ENCODE measurements at places on chromosomes 3 and 15. TPM values are rescaled to one million over a fixed set of nuclear protein-coding genes. Genes with fewer than 3 reads are reported as not detected.

DNA sequence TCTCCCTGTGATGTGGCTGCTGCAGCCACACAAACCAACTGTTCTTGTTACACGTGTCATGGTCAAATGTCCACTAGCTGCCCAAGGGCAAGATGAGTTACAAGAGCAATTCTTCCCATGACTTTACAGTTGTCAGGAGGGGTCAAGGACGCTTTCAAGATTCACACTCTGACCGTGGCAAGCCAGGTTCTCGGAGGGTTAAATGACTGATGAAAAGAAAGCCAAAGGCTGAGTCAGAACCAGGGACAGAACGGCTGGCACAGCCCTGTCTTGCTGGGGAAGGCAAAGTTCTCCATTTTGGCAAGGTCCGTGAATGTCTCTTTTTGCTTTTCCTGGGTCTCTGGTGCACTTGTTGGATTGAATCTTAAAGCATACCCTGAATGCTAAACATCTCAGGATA, 364.5 kb upstream of the ICE2 start:
- H3K36me3 ChIP-seq, result no peaks in the 10 kb centered on the region
- no peak overlapping the region for H3K27ac ChIP-seq
- H3K4me3 ChIP-seq, result no peak overlapping the region
- H3K27me3 ChIP-seq, result peaks cover 23% of the 10 kb centered on the region

MYL3 gene
- not detected for total RNA-seq

GPR15 gene
- 4.1 TPM for total RNA-seq

EEFSEC gene
- total RNA-seq, result 19.2 TPM

- peaks cover 34% of the 10 kb centered on the region for H3K4me1 ChIP-seq
- H3K27ac ChIP-seq, result peak within 1 kb of the TSS; percentile 95
- peaks cover 81% of the 10 kb centered on the region for H3K36me3 ChIP-seq
- no peaks in the 10 kb centered on the region for H3K27me3 ChIP-seq
Measured at GRCh38 chr3:49028673-49029562, at the start of gene IMPDH2. Gene IMPDH2 (minus strand): TSS chr3:49029398. CDS start chr3:49029350, 48 bp downstream.

- H3K27ac ChIP-seq, result no peak overlapping the region
- H3K4me3 ChIP-seq, result peak overlapping the region; percentile 47
- peak; percentile 81 for DNase-seq
- H3K36me3 ChIP-seq, result no peaks in the 10 kb centered on the region
- H3K4me1 ChIP-seq, result peaks cover 12% of the 10 kb centered on the region
Measured at GRCh38 chr3:186241910-186242821, 119.9 kb downstream of the DGKG start.

WDR93 gene
- total RNA-seq, result not detected

- peak overlapping the region; percentile 63 for H3K27ac ChIP-seq
- peaks cover 13% of the 10 kb centered on the region for H3K4me1 ChIP-seq
- H3K27me3 ChIP-seq, result peaks cover 11% of the 10 kb centered on the region
- H3K4me3 ChIP-seq, result peak overlapping the region; percentile 32
- no peak for DNase-seq
Measured at GRCh38 chr3:125381314-125381713, 6.2 kb upstream of the ZNF148 start.

GRCh38 chr3:16033889-16034687, 140.4 kb upstream of the GALNT15 start:
- no peak for DNase-seq
- no peak overlapping the region for H3K4me3 ChIP-seq
- H3K4me1 ChIP-seq, result no peaks in the 10 kb centered on the region
- no peaks in the 10 kb centered on the region for H3K36me3 ChIP-seq

DNA sequence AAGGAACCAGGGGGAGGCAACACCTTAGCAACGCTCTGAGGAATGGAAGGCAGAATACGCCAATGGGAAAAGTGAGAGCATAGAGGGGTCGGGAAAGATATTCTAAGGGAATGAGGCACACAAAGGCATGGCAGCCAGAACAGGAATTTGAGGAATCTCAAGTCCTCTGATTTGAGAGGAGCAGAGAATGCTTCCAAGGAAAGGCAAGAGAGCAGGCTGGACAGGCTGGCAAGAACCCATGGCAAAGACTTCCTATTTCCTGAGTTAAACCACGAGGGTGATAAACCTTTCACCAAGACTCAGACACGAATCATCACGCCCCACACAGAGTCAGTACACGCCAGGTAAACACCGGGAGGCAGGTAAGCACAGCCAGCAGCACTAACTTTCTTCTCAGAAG, 109.8 kb downstream of the IGF2BP2 start:
- H3K27me3 ChIP-seq, result peaks cover 11% of the 10 kb centered on the region
- no peaks in the 10 kb centered on the region for H3K4me1 ChIP-seq
- no peak overlapping the region for H3K27ac ChIP-seq
- DNase-seq, result no peak

GRCh38 chr3:128033102-128033501, 19.1 kb upstream of the SEC61A1 start:
- H3K4me3 ChIP-seq, result no peak overlapping the region
- H3K27ac ChIP-seq, result no peak overlapping the region
- H3K27me3 ChIP-seq, result peaks cover 20% of the 10 kb centered on the region
- no peaks in the 10 kb centered on the region for H3K36me3 ChIP-seq

GRCh38 chr15:25439369-25439836, 579 bp upstream of the UBE3A start:
- no peaks in the 10 kb centered on the region for H3K27me3 ChIP-seq
- H3K4me1 ChIP-seq, result peaks cover 28% of the 10 kb centered on the region
- DNase-seq, result no peak
- peak overlapping the region; percentile 89 for H3K27ac ChIP-seq
- H3K4me3 ChIP-seq, result peak overlapping the region; percentile 97

DNA sequence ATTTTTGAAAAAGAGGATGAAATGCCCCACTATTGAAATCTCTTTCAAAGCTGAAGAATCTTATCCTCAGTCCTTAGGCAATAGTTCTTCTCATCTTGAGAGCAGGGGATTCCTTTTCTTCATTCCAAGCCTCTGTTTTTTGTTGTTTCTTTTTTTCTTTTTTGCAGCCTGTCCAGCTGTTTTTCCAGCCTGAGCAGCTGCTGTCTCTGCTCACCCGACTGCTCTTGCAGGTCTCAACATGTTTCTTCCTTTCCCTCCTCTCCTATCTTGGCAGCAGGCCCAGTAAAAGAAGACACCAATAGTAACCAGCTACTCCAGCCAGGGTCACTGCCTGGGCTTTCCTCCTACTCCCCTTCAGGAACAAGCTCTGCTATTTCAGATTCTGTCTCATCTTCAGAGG, 23.8 kb downstream of the MEX3B start:
- no peak overlapping the region for H3K4me3 ChIP-seq

- H3K27ac ChIP-seq, result no peak overlapping the region
- no peak overlapping the region for H3K4me3 ChIP-seq
- peaks cover 18% of the 10 kb centered on the region for H3K27me3 ChIP-seq
- peaks cover 30% of the 10 kb centered on the region for H3K4me1 ChIP-seq
- H3K36me3 ChIP-seq, result peaks cover 4% of the 10 kb centered on the region
Measured at GRCh38 chr3:15345066-15345607, 12.8 kb upstream of the SH3BP5 start.

DNA sequence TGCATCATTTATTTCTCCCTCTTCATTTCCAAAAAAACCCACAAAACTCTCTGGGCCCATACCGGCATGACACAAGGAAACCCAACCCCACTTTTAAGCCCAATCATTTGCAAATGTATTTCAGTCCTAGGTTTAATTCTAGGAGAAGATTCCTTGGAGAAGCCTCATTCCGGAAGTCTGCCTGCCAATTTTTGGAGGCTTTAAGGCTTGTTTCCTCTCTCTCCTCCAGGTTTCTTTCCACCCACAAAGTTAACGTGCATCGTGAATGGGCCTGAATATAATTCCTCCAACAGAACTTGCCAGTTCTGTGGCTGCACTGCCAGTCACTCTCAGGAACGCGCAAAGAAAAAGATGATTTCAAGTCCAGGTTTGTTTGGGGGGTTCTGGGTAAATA, 69.9 kb upstream of the FOXP1 start:
- H3K36me3 ChIP-seq, result no peaks in the 10 kb centered on the region
- peaks cover 3% of the 10 kb centered on the region for H3K4me1 ChIP-seq
- H3K27me3 ChIP-seq, result no peaks in the 10 kb centered on the region

DNA sequence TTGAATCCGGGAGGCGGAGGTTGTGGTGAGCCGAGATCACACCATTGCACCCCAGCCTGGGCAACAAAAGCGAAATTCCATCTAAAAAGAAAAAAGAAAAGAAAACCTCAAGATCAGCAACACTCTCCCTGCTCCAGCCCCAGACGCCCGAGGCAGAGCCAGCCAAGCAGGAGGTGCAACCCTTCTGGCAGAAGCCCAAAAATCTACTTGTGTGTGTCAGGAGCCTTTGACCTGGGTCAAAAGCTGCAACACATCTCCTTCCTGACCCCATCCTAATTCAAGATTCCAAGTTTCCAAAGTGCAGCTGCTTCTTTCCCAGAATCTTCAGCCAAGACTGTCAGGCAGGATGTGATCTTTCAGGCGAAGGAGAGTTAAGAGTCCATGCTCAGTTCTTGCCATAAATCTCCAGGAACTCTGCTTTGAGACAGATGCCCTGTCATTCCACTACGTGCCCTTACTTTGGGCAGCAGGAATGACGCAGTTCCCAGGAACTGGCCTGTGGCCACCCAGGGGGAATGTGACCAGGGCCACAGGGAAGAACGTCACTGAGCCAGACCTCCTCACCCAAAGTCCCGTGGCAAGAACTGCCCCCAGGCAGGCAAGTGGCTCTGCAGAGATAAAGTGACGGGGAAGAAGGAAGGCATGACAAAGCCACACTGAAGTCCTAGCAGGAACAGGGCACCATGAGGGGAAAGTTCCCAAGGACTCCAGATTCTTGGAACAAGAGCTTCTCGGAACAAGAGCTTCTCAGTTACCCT, 39.4 kb downstream of the SH3BP5 start:
- no peak for DNase-seq
- H3K36me3 ChIP-seq, result peaks cover 29% of the 10 kb centered on the region
- H3K27me3 ChIP-seq, result no peaks in the 10 kb centered on the region
- H3K4me1 ChIP-seq, result peaks cover 65% of the 10 kb centered on the region
- no peak overlapping the region for H3K4me3 ChIP-seq

- no peaks in the 10 kb centered on the region for H3K36me3 ChIP-seq
- H3K4me1 ChIP-seq, result no peaks in the 10 kb centered on the region
- no peak overlapping the region for H3K27ac ChIP-seq
- DNase-seq, result no peak
Measured at GRCh38 chr3:140493271-140493670, 184.6 kb upstream of the TRIM42 start.

- no peaks in the 10 kb centered on the region for H3K4me1 ChIP-seq
- peak; percentile 78 for DNase-seq
- peaks cover 23% of the 10 kb centered on the region for H3K27me3 ChIP-seq
Measured at GRCh38 chr3:142929109-142929508, 34.4 kb downstream of the PAQR9 start.

GRCh38 chr3:55795746-55796145, 308.6 kb upstream of the WNT5A start:
- no peaks in the 10 kb centered on the region for H3K27me3 ChIP-seq
- no peak for DNase-seq
- H3K36me3 ChIP-seq, result no peaks in the 10 kb centered on the region
- H3K4me1 ChIP-seq, result no peaks in the 10 kb centered on the region
- no peak overlapping the region for H3K27ac ChIP-seq

DNA sequence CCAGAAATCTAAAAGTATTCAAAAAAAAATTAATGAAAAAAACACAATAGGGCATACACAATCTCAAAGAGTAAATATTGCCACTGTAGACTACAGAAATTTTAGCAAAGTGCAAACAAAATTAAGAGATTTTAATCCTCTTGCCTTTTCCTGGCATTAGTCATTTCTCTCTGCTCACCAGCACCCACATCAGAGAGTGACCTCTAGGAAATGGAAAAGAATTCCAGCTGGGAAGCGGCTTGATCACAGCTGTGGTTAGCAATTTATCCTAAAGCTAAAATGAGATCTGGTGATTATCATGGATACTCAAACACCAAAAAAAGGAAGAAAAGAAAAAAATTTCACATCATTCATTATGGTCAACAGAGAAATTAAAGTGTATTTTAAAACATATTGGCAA, 7.5 kb downstream of the CSNK1G1 start:
- H3K36me3 ChIP-seq, result peaks cover 15% of the 10 kb centered on the region
- no peak overlapping the region for H3K4me3 ChIP-seq
- no peak overlapping the region for H3K27ac ChIP-seq

DNA sequence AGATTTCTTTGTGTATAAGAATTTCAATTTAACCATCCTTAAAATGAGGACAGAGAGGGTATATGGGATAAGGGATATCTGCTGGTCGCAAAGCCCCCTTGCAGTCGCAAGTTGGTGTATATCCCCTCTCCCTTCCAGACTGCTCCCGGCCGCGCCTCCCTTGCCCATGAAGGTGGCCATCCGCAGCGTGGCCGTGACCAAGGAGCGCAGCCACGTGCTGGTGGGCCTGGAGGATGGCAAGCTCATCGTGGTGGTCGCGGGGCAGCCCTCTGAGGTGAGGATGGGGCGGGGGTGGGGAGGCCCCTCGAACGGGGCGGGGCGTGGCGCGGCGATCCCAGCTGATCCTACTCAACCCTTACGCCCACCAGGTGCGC, 29.4 kb downstream of the NBEAL2 start:
- peaks cover 7% of the 10 kb centered on the region for H3K4me1 ChIP-seq
- peak overlapping the region; percentile 37 for H3K4me3 ChIP-seq

TMCO5A gene
- total RNA-seq, result not detected

GRCh38 chr3:127693336-127693843, 20.6 kb downstream of the ABTB1 start:
- H3K27me3 ChIP-seq, result no peaks in the 10 kb centered on the region
- no peak overlapping the region for H3K4me3 ChIP-seq
- H3K4me1 ChIP-seq, result peaks cover 3% of the 10 kb centered on the region
- no peak for DNase-seq
- no peaks in the 10 kb centered on the region for H3K36me3 ChIP-seq

C3orf33 gene
- total RNA-seq, result 2.1 TPM

GRCh38 chr15:67405208-67406191, 115.4 kb upstream of the C15orf61 start:
- H3K4me3 ChIP-seq, result no peak overlapping the region
- H3K27ac ChIP-seq, result no peak overlapping the region
- H3K27me3 ChIP-seq, result peaks cover 17% of the 10 kb centered on the region
- no peaks in the 10 kb centered on the region for H3K36me3 ChIP-seq

- no peaks in the 10 kb centered on the region for H3K27me3 ChIP-seq
- peaks cover 33% of the 10 kb centered on the region for H3K36me3 ChIP-seq
- peak overlapping the region; percentile 95 for H3K4me3 ChIP-seq
- peak overlapping the region; percentile 99 for H3K27ac ChIP-seq
- peak; percentile 78 for DNase-seq
Measured at GRCh38 chr3:183554377-183554776, 1.1 kb downstream of the KLHL6 start.

GRCh38 chr3:43684944-43685343, 5.8 kb upstream of the ABHD5 start:
- no peak overlapping the region for H3K27ac ChIP-seq
- H3K36me3 ChIP-seq, result no peaks in the 10 kb centered on the region
- peaks cover 13% of the 10 kb centered on the region for H3K27me3 ChIP-seq
- peaks cover 3% of the 10 kb centered on the region for H3K4me1 ChIP-seq
